ENCODE measurements at places on chromosomes 12 and 14.

DNA sequence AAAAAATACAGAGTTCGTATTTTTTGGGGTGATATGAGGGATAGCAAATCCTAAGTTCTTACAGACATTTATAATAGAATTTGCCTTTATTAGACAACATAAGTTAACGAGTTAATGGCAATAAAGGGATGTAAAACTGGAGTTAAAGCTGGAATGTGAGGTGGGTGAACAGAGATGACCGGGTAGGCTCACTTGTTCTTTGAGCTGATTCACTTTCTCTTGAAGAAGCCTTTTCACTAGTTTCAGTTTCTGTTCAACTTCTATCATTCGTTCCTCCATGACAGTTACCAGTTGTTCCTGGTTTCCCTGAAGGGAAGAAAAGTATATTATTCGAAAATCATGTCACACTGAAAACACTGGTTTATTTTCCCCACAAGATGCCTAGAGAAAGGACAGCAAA lies 57.7 kb upstream of the SAV1 start:
- no peak for DNase-seq

DNA sequence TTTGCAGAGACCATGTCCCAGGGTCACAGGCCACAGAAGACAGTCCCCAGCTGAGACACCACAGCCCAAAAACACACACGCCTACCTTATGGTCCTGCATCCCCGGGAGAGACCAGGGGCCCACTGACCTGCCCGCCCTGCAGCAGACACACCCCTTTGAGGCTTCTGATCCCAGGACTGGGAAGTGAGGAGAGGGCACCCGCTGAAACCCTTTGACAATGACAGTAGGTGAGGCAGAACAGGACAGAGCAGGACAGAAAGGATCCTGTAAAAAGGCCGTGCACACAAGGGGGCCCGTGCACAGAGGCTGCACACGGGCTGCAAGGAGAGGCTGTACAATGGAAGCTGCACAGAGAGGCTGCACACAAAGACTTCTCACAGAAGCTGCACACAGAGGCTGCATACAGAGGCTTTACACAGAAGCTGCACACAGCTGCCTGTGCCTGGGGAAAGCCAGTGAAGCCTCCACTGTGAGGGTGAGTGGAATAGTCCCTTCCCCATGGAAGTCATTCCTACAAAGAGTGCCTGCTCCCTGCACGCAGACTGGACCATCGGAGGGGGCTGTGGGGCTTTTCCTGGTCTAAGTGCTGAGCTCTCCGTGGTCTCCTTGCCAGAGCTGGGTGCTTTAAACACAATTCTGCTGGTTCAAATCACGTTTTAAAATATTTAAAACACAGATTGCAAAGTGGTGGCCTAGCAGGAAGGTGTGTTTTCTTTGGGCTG lies 16.6 kb upstream of the SFSWAP start:
- no peak for DNase-seq

DNA sequence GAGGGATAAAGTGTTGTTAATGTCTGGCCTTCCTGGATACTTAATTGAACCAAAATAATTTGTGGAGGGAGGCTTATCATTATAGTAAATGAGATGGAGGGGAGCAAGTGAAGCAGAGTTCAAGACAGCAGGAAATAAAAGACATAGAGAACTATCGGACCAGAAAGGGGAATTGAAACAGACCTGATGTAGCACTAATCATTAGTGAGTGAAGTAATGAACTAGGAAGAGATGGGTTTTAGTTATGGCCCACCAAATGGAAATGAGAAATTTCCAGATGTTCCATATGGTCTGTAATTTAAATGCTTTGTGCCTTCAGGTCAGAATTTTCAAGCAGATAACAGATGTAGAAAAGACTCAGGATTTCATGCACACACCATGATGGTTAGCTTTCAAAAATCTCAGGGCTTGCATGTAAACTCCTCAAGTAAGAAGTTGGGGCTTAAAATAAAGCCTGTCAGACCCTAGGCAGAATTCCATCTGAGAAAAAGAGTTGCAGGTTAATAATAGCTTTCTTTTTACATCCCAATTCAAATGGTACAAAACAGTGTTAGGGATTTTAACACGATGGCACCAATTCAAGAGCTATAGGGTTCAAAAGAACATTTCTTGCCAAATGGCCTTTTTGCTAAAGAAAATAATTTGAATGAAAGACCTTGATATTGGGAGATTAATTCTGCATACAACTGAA lies 355.8 kb downstream of the FSCB start:
- no peak for DNase-seq

- no peak for DNase-seq
Observed at GRCh38 chr12:31958569-31959160, 550 bp upstream of the RESF1 start.

DNA sequence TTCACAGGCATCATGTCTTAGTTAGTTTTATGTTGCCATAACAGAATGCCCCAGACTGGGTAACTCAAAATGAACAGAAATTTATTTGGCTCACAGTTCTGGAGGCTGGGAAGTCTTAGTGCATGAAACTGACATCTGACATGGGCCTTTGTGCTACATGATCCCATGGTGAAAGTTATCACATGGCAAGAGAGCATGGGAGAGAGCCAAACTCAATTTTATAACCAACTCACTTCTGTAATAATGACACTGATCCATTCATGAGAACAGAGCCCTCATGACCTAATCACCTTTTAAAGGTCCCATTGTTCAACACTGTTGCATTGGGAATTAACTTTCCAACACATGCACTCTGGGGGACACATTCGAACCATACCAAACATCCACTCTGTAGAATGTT lies 1015.1 kb downstream of the DIO2 start:
- DNase-seq = no peak

GRCh38 chr12:24997496-24997895 lies 48.6 kb upstream of the BCAT1 start:
- DNase-seq = no peak

DNA sequence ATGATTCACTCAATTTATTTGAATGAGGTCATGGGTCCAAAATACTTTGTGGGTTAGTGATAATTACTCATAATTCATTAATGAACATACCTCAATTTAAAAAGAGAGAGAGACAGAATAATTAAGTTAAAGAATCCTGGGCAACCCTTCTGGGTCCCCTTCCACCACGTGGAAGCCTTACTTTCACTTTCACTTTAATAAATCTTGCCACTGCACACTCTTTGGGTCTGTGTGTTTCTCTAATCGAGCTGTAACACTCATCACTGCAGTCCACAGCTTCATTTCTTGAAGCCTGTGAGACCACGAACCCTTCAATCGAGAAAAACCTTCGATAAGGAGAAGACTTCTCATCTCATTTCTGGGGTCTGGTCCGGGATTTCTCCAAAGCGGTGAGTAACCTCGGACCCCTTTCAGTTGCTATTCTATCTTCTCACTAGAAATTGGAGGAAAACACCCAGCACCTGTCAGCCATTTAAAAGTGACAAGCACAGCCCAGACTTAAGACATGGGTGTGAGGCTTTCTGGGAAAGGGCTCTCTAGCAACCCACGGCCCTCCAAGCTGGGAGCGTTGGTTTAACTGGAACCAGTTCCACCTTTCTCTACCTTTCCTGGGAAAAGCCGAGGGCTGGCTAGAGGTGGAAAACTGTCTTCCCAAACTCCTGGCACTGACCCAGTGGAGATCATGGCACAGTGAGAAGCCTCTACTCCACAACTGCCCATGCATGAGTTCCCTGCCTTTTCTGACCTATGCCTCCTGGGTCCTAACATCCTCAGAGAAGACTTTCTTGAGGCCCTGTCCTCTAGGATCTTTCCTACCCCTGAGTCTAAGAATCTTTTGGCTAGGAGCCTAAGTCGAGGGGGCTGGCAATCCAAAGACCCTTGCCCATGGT lies 148.8 kb upstream of the ATF7IP start:
- peak; percentile 25 for DNase-seq

DNA sequence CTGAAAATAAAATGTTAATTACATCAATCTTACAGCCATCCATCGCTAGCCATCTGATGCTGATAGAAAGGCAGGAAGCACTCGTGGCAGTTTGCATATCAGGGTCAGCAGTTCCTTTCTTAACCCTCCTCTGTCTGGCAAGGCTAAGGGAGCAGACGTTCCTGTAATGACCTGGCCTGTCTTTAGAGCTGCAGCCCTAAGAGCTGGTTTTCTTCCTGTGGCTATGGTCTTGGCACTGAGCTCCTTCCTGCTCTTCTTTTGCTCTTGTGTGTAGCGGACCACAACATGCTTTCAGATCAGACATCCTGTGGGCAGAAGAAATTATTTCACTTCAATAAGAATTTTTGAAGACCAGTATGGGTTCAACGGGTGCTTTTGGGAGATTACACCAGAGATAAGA lies 170.4 kb downstream of the DAD1 start:
- DNase-seq = no peak
